Stimulated activated CD4-positive, alpha-beta T cell treated with anti-CD3 and anti-CD28 coated beads, Interleukin-15, amount 100 ng/mL, for 24 hours (primary cell): ENCODE measurements at places on chromosomes 5 and 9.

DNA sequence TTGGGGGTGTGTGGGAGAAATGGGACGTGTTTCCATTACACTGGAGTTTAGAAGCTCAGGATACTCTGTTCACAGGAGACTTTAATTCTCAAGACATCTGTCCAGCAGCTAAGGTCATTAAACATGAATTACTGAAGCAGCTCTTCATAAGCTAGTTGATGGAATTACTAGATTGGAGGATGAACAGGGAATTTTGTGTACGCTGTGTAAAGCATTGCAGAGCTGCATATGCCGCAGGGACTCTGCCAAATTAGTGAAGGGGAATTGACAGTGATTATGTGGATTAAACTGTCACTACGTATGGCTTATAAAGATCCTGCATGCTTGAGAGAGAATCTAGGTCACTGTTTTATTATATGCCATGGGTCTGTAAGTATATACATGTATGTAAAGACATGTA is 177.5 kb upstream of the TBC1D2 start:
- no peak for DNase-seq

DNA sequence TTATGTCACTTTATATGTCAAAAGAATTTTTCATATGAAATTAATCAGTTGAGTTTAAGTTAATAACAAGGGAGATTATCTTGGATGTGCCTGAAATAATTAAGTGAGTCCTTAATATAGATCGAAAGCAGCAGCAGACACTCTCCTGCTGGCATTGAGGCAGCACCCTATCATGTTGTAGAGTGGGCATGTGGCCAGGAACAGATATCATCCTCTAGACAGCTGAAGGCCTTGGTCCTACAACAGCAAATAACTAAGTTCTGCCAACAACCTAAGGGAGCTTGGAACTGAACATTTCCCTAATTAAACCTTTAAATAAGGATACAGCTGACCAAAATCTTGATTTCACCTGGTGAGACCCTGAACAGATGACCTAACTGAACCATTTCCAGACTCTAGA is 25.8 kb upstream of the UGT3A1 start:
- DNase-seq, result no peak

GRCh38 chr9:76827296-76828080 is 63.2 kb downstream of the PCA3 start:
- DNase-seq, result no peak

- no peak for DNase-seq
Measured at GRCh38 chr5:76622973-76623596, at the start of gene F2RL2. Gene F2RL2 (minus strand): TSS chr5:76623403. CDS start chr5:76623230, 173 bp downstream.

- no peak for DNase-seq
Measured at GRCh38 chr5:103915081-103915480, 352.5 kb upstream of the NUDT12 start.

- no peak for DNase-seq
Measured at GRCh38 chr9:34723141-34723540, 13.2 kb upstream of the CCL21 start.
